ENCODE measurements at places on chromosomes 7 and 10.
A peak's percentile ranks its signal among the peaks of the same experiment; 100 is the strongest.

DNA sequence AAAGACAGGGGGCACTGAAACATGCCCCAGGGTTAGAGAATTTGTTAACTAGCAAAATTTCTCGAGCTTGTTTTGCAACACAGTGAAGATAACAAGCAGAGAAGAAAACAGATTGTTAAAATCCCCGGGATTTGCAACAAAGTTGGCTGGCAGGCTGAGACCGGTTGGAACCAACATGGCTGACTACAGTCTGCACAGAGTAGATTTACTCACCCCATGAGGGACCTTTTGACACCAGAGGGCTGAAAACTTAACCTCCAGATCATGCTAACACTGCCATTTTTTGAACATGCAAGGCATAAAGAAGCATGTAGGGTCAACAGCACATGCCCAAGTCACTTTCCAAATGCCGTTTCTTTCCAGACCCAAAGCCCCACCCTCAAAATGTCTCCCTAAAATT lies 95.2 kb upstream of the TMEM26 start:
- no peak for DNase-seq

GRCh38 chr10:21031232-21031795 lies 134.2 kb upstream of the NEBL start:
- DNase-seq: no peak

- DNase-seq: no peak
These were observed 650.2 kb downstream of the INHBA start for GRCh38 chr7:41052736-41053135.

DNA sequence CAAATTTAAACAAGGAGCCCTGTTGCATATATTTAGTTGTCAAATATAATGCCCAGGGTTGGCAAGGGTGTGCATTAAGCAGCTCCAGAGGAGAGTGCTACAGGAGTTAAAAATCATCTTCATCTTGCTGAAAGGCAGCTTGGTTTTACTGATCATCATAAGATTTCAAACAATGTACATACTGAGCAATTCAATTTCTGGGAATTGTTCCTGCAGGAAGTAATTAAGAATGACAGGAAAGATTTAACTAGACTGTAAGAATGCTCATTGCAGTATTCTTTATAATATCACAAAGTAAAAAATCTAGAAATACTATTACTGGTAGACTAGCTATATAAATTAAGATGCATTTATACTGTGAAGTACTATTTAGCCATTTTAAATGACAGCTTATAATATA lies 153.6 kb downstream of the DYNC1I1 start:
- DNase-seq: no peak

- DNase-seq: no peak
These were observed 71.6 kb upstream of the GRID1 start for GRCh38 chr10:86438091-86438749.

DNA sequence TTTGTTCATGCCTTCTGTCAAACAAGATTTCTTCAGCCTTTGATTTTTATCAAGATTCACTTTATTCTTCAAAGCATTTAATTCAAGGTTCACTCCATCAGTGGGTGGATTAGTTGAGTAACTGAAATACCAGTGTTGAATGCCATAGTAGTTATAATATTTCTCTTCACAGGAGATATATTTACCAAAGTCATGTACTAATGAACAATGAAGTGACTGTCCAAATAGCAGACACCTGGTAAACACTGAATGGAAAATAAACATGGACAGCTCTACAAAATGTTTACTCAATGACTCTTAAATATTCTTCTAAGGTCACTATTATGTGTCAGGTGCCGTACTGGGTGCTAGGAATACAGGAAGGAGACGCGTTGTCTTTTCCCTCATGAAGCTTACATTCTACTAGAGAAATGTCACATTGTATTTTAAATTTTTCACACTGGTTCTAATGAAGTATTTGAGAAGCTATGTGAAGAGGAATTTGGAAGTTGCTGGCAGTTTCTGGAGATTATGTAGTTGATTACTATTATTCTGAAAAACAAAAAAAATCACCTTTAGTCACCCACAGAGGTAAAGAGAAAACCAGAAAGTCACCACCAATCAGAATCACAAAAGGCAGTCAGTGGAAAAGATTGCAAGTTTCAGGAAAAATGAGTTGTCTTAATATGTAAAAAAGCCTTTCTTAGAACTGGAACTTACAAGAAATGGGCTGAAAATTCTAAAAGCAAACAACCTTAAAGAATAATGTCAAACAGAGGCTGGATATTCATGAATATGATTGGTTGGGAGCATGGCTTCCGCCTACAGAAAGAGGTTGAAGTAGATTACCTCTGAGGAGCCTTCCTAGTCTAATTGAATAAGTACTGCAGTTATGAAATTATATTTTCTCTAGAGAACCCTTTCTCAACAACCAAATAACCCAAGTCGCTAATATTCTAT lies 84.5 kb downstream of the RTKN2 start:
- no peak for DNase-seq

GRCh38 chr7:30908681-30909080 lies 3.0 kb upstream of the AQP1 start:
- DNase-seq: no peak

DNA sequence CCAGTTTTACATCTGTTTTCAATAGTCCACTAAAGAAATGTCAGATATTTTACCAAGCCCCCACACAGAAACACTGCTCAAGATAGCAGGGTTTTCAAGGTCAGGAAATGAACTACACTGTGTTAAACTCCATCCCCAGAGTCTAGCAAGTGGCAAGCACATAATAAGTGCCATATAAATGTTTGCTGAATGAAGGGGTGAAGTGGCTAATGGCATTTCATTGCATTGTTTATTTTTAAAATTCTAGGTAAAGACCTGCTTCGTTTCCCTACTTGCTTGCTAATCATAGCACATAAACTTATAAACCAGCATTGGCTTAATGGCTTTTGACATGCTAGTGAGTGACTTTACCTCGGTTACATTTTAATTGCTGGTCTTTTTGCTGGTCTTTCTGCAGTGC lies 322.6 kb downstream of the GRID1 start:
- DNase-seq: no peak

GRCh38 chr7:16765436-16765859 lies 11.9 kb downstream of the TSPAN13 start:
- DNase-seq: no peak

GRCh38 chr10:17236468-17237148 lies 8.6 kb downstream of the VIM start:
- no peak for DNase-seq

DNA sequence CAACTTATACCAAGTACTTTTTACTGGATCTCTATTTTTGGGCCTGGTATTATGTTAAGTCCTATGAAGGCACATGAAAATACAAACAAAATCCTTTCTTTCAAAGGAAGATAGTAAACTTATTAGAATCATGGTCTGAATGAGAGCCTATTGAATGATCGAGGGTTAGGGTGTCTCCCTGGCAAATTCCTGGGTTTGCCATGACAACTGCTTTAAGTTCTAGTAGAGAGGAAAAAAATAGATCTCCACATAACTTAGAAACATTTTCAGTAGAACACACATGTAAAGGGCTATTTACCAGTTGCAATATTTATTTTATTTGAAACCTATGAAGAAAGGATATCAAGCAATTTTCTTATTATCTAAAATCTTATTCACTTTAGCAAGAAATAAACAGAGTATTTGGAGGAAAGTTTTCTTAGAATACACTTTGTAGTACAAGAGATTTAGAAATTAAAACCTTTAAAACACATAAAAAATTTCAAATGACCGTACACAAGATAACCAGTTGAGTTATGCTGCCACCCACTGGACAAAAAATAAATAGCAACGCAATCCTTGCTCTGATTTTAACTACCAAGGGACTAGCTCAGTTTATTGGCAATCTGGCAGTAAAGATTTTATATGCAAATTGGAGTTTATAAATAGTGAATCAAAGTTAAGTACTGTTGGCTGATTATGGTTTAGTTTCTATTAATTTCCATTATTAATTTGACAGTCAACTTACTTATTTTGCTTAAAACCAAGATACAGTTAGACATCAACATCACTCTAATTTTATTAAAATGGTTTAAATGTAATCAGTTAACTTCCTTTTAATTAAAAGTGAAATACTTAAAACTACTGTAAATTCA lies 33.9 kb downstream of the CACUL1 start:
- peak; percentile 98 for DNase-seq

DNA sequence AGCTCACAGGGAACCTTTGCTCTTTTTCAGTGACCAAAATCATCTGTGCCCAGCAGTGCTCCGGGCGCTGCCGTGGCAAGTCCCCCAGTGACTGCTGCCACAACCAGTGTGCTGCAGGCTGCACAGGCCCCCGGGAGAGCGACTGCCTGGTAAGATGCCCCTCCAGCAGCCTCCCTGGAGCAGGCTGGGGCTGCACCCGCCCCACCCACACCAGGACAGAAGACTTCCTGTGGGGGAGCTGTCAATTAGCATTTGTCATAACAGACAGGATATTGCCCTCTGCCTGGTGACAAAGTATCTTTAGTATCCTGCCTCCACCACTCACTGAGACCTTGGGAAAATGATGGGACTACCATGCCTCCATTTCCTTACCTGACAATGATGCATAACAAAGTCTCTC lies 133.7 kb downstream of the EGFR start:
- DNase-seq: no peak

GRCh38 chr10:35605191-35605590 lies at the start of gene GJD4:
GJD4 (plus strand) TSS chr10:35605341; CDS start chr10:35605568, 227 bp downstream.
- DNase-seq: no peak

DNA sequence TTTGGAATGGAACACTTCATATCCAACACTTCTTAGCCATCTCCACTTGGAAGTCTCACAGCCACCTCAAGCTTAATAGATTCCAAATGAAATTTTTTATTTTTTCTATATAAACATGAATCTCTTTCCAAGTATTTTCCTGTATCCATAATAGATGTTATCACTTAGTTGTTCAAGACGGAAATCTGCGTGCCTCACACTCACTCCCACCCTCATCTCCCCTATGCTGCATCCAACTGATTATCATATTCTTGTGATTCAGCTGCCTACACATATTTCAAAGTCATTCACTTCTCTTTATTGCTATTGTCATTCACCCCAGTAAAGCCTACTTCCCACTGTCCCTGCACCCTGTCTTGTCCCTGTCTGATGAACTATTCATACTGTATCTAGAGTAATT lies 70.2 kb upstream of the MKX start:
- no peak for DNase-seq

DNA sequence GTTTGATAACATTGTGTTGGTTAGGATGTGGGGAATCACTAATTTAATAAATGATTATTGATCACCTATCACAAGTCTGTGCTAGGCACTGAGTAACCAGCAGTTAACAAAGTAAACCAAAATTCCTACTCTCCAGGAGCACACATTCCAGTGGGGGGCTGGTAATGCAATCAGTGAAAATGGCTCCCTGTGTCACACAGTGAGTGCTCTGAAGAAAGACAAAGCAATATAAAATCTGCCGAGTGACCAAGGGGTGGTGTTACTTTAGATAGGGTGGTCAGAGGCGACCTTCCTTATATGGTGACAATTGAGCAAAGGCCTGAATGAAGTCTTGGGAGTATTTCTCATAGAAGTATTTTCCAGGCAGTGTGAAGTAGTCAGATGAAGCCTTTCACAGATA lies 13.6 kb upstream of the SMC3 start:
- DNase-seq: no peak

GRCh38 chr7:102286237-102287110 lies at the start of gene SH2B2:
SH2B2 (plus strand) TSS chr7:102286868; CDS start chr7:102300551, 13,683 bp downstream.
- DNase-seq: peak; percentile 61

DNA sequence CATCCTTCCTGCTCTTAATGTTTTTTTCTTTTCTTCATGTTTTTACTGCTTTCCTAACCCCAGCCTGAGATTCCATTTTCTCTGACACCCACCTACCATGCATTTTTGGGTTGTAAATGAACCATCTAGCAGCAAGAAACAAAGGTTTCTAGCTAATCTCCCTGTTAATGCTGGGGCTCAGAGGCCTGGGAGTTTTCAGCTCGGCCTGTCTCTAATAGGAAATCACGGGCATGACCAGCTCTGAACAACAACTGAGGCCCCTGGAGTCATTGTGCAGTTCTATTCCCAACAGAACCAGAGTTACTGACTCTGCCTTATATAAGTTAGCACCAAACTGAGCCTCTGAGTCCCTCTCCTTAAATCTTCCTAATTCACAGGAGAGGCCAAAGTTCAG lies 134.8 kb downstream of the CFAP58 start:
- no peak for DNase-seq

- no peak for DNase-seq
These were observed 761.7 kb downstream of the GRID1 start for GRCh38 chr10:85604884-85605283.

GRCh38 chr10:59870152-59870551 lies 36.2 kb downstream of the CCDC6 start:
- DNase-seq: no peak

GRCh38 chr10:44436240-44436639 lies 51.3 kb upstream of the CXCL12 start:
- DNase-seq: no peak

GRCh38 chr10:75857269-75857846 lies 425.9 kb downstream of the LRMDA start:
- DNase-seq: no peak

DNA sequence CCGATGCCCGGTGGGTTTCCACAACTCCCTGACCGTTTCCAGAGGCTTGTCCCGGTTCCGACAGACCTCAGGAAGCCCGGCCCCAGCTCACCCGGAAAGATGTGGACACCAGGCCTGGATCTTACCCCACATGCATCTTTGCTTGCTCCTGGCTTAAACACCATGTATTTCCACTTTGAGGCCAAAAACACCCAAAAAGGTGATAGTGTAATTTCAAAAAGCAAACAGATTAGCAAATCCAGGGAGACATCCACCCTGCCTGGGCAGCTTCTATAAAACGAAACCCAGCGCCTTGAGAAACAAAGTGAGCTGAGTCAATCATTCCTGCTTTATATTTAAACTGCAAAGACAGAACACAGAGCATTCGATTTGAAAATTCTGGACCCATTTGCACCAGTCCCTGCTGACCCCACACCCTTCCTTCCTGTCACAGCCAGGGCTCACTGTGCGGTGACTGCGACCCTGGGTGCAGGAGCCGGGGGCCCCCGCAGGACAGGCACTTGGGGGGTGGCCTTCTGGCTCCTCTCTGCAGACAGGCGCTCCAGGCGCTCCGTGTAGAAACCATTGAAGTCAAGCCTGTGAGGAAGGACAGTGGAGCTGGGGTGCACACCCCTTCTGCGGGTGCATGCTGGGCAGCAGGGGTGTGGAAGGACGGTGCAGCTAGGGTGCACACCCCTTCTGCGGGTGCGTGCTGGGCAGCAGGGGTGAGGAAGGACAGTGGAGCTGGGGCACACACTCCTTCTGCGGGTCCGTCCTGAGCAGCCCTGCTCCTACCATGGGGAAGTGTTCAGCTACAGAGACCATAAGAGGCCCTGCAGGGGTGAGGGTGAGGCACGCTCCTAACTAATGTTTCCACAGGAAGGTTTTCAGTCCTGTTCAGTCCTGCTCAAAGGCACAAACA lies 2.9 kb upstream of the ADAM8 start:
- no peak for DNase-seq

Data from tibial nerve (tissue), 4 donors.